ENCODE measurements at places on chromosomes 16 and 17.

DNA sequence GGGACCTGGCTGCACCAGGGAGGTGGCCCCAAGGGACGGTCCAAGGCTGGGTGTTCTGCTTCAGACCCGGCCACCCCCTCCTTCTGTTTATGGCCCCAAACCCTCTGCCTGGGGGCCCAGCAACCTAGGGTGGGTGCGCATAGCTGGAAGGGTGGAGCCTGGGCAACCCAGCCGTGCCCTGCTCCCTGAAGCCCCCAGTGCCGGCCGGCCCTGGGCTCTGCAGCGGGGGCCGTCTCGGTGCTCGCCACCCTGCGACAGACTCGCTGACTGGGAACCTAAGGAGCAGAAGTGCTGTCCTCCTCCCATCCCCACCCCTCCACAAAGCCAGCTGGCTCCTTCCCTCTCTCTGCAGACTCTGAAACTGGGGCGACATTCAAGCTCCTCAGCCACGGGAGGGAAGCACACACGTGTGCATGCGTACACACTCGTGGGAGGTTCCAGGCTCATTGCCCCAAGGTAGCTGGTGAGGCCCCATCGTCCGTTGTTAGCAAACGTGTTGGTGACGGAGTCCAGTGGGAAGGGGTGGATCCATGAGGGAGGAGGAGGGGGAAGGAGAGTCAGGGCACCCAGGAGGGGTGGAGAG is 43.4 kb downstream of the ENGASE start:
- DNase-seq: no peak

DNA sequence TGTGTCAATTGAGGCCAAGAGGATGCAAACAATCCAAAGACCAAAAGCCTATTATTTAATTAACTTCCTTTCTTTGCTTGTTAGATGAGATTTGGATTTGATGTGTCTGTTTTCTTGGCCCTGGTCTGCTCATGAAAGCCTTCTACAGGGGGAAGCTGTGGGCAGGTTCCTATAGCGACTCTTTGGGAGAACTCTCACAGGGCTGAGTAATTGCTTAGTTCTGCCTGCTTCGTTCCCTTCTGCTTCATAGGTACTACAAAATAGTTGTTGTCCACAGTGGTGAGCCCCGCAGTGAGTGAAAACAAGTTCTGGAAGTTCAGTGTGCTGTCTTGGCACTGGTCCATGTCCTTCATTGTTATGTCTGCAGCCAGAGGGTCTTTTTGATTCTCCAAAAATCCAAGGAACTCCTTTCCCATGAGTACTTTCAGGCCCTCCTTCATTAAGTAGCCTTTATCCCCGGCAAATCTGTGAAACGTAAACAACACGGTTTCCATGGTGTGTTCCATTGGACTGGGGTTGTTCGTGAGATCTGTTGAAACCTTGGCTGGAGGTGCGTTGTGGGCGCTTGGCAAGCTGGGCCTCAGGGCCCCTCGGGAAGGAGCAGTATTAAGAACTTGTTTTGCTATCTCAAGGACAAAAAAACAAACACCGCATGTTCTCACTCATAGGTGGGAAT is 30.0 kb upstream of the ANKRD40CL start:
- DNase-seq: no peak

DNA sequence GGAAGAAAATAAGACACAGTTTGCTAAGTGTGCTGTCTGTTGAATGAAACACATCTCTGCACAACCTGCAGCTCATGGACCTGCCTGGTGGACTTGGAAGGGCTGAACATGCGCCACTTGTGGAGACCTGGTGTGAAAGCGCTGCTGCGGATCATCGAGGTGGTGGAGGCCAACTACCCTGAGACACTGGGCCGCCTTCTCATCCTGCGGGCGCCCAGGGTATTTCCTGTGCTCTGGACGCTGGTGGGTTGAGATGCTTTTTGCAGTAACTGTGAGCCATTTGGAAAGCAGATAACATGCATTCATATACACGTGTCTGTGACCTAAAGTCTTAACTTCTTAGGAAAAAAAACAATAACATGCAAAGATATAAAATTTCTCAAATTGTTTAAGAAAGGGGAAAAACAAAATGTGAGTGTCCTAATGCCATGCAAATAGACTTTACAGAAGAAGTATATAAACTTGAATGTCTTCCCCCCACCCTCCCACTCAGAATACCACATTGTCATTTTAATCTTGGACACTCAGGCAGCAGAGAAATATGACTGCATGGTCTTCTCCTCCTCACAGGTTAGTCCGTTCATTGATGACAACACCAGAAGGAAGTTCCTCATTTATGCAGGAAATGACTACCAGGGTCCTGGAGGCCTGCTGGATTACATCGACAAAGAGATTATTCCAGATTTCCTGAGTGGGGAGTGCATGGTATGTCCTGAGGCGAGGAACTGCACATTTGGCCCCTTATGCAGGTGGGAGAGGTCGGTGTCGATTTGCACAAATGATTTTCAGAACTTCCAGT is 65.6 kb downstream of the SEC14L1 start:
- DNase-seq: no peak

GRCh38 chr17:27233059-27233458 is 60.9 kb upstream of the WSB1 start:
- DNase-seq: no peak

DNA sequence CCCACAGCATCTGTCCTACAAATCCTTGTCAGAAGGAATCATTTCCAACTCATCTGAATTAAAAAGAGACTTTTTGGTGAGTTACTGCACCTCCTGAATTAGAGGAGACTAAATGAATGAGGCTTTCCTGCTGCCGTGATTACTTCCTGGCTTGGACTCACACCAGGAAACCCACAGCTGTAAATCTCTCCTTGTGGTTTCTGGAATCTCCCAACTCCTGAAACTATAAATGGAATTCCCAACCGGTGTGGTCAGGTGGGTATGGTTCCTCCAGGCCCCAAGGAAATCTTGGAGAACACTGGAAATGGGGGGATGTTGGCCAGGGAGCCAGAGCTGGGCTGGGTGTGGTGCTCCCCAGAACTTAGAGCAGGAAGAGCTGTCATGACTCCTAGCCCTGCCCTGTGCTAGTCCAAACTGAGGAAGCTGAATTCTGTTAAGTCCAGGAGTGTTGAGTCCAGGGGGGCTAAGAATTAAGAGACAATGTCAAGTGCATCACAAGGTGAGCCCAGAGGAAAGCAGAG is 216.4 kb downstream of the GSG1L start:
- DNase-seq: no peak

DNA sequence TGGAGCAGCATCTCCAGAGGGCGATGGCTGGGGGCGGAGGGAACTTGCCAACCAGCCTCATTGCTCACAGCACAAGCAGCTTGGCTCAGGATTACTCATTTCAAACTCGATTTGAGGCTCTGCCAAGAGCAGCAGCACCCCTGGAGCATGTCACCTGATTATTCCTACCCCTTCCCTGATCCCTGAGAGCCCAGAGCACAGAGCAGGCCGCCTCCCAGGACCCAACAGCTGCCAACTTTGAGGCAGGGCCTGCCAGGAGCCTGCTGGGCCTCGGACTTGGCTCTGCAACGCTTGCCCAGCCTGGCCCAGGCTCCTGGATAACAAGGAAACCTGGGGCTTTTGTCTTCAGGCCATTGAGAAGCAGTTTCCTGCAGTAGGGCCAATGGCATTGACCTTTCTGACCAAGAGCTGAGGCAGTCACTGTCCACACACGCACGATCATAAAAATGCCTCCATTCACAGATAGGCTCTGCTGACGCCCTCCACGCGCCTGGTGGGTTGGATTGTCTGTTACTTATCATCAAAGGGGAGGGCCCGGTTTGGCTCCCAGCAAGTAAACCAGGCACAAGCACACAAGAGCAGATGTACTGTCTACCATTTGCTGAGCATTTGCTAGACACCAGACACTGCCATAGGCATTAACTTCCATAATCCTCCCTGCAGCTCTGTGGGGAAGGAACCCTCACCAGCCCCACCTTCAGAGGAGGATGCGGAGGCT is 406.6 kb upstream of the EEF2KMT start:
- peak; percentile 48 for DNase-seq

- no peak for DNase-seq
Observed at GRCh38 chr16:22353191-22353919, 21.1 kb downstream of the CDR2 start.

GRCh38 chr17:17902877-17903276 is 66.1 kb upstream of the SREBF1 start:
- no peak for DNase-seq

- DNase-seq: no peak
Observed at GRCh38 chr16:68091380-68092261, 6.5 kb downstream of the NFATC3 start.

DNA sequence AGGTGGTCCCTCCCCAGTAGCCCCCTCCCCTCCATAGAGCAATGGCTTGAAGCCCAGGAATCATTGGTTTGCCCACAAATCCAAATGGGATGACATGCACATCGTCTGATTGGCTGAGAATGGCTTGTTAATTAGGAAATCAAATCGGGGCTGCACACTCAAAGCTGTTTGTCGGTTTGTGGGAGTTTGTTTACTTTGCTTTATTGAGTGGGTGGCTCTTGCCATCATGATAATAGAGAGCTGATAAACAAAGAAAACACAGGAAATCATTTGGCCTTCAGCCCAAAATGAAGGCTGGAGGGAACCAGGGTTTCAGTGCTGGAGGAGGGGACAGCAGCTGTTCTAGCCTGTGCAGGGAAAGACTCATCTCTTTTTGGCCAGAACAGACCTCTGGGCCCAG is 316.3 kb downstream of the CBLN1 start:
- DNase-seq: no peak

GRCh38 chr16:79132701-79133100 is 467.8 kb downstream of the MAF start:
- peak; percentile 61 for DNase-seq

- no peak for DNase-seq
Observed at GRCh38 chr17:64621772-64622171, 40.3 kb downstream of the SMURF2 start.

DNA sequence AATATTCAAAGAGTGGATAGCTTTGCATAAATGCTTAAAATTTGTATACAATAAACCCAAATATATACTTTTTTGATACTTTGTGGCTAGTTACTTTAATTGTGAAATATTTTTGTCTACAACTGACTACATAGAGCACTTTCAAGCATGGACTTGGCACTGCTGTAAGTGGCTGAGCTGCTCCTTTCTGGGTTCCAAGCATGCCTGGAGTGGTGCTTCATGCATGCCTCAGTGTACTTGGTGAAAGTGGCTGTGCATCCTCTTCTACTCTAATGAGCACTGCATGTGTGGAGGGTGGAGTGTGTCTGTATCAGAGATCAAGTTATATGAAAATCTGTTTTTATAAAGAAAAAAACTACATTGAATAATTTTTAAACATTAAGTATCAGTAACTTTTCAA is 94.1 kb downstream of the OMG start:
- DNase-seq: no peak

GRCh38 chr16:28183484-28183883 is 28.3 kb downstream of the XPO6 start:
- no peak for DNase-seq

- no peak for DNase-seq
Observed at GRCh38 chr16:57977418-57978069, 6.6 kb upstream of the CNGB1 start.

Measured in mucosa of gallbladder (tissue), 1 donor.